Activated CD8-positive, alpha-beta memory T cell treated with anti-CD3 and anti-CD28 coated beads for 48 hours (primary cell): ENCODE measurements at places on chromosomes 7 and 10.

DNA sequence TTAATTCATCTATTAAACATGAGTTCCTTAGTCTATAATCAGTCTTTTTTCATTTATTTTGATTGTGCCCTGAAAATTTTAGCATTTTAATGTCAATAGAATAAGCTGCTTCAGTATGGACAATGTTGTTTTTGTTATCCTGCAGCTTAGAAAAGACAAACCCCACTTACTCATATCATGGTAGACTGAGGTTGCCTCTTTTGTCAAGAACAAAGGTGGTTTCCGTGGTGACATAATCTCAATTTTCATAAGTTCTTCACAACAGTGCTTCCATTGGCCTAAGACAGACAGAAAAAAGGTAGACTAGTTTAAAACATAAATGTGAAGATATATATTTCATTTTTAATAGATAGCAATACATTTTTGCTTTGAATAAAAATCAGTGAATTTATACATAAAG lies 69.1 kb downstream of the RTKN2 start:
- DNase-seq, result no peak

DNA sequence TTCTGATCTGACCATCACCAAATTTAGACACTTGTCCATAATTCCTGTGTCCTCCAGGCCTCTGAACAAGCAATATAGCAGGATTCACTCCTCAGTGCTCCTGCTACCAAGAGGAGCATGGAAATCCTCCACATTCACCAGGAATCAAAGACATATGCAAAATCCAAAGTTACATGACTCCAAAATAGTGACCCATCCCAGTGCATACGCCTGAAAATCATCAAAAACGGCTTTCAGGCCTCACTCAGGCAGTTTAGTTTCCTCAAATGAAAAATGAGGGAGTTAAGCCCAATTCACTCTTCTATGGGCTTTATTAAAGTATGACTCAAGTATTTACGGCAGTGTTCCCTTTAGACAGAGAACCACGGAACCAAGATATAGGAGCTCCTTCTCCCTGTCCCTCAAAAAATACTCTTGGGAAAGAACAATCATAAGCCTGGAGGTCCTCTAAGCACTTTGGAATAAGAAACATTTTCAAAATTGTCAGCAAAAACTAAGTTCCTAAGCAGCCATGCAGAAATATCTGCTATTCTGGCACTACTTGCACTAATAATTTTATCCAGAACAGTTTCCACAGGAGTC lies 240.7 kb downstream of the PARD3 start:
- DNase-seq, result no peak

- no peak for DNase-seq
Measured at GRCh38 chr7:127396184-127396583, 3.7 kb upstream of the ZNF800 start.

DNA sequence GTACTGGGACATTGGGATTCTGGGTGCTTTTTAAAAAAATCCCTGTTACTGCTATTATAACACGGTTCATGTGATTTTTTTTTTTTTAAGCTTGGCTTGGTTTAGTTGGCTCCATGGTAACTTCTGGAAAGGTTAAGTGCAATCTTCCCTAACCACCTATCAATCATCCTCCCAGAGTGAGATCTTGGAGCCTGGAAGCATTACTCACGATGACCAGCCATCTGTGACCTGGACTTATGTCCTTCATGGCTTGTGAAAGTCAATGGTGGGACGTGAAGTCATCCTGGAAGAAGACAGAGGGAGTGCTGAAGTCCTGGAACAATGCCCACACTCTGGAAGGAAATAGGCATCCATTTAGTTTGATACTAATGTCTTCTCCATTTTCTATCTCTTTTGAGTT lies 135.5 kb upstream of the FRMD4A start:
- no peak for DNase-seq

DNA sequence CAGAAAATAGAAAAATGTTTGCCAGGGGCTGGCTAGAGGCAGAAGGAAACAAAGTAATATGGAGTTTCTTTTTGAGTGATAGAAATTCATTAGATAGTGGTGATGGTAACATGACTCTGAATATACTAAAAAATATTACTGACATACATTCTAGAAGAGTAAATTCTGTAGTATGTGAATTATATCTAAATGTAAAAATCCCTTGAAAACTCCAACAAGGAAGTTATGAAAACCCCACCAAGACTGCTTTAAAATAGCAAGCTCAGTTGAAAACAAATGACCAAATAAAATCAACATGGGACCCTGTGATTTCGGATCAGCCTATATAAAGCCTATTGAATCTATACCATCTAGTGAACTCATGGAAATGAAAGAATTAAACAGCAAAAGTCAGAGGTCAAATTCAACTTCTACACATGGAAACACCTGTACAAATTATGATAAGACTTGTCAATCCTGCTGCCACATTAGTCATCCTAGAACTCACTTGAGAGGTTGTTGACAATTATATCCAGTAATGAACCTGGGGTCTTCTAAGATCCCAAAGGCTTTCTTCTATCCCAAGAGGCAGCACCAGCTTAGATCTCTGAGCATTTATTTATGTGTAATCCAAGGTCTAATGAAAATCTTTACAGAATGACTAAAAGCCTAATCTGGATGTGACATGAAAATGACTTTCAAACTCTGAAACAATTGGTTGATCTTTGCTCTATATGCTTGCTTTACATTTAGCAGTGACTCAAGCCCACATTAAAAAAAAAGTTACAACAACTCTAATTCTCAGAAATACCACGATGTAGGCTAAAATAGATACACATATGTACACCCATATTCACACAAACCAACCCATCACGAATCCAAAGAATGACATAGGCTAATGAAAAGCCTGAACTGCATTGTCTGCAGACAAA lies 59.3 kb downstream of the OSBPL3 start:
- no peak for DNase-seq

DNA sequence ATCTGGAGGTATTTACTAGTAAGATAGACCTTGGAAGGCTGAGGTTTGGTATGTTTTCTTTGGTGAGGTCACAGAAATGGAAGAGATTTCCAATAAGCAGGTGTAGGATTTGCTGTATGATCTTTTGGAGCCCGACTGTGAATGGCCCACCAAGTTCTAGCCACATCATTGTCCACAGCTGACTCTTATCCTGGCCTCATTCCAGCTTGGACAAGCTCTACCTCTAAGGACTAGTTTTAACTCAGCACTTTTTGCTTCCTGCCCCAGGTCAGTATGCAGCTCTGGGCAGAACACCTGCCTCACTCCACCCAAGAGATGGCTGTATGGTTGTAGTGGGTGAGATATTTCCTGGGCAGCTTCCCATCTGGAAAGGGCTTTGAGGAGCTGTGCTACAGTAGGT lies 6.1 kb upstream of the CPA4 start:
- no peak for DNase-seq

DNA sequence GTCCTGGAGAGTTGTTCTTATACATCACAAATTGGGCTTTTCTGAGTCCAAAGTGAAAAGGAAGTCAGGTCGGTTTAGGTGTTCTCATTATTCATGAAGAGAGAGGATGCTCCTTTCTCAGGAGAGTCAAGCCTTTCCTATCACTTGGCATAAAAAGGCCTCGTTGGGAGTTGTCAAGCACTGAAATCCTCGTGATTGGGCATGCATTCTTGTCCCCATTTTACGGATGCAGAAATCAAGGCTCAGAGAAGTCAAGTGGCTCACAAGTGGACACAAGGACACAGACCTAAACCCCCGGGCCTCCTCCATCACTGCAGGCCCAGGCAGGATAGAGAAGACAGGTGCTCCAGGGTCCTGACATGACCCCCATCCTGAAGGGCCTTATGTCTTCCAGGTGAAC lies 8.5 kb downstream of the RBP3 start:
- DNase-seq, result no peak

DNA sequence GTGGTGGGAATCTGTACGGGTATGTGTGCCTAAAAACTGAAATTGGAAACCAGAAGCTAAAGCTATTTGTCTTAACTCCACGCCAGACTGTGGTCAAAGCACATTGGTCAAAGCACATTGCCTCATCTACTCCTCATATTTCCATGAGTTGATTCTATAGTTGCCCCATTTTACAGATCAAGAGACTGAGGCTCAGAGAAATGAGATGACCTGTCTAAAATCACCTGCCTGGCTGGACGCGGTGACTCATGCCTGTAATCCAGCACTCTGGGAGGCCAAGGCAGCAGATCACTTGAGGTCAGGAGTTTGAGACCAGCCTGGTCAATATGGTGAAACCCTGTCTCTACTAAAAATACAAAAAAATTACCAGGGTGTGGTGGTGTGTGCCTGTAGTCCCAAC lies 21.7 kb upstream of the MNX1 start:
- DNase-seq, result no peak

DNA sequence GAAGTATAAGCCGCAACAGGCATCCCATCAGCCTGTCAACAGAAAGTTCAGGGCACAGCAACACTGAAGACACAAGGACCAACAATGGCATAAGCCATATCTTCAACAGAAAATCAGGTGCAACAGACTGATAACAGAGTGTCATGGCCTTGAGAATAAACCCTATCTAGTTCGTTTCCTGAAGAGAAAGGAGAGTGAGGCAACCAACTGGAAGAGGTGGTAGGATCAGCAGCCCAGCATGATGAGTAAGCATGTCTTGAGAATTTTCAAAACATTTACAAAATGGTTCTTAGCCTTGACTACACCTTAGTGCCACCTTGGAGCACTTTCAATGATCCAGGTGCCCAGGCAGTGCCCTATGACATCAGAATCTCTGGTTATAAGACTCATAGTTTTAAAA lies 290.2 kb upstream of the SEMA3C start:
- DNase-seq, result no peak

DNA sequence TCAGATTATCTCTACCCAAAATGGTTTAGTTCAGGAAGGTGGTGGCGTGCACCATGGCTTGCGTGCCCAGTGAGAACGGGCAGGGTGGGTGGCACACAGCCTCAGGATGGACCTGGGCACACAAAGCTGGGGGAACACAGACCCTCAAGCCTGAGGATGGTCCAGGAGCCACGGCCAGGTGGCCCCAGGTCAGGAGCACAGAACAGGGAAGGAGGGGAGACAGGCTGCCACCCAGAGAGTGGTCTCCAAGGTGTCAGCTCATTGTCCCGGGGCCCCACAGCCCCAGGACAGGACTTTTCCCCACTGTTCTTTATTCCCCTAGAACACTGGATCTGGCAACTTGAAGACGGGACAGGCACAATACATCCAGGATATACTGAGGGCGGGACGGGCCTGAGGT lies 75.6 kb upstream of the MGMT start:
- no peak for DNase-seq

DNA sequence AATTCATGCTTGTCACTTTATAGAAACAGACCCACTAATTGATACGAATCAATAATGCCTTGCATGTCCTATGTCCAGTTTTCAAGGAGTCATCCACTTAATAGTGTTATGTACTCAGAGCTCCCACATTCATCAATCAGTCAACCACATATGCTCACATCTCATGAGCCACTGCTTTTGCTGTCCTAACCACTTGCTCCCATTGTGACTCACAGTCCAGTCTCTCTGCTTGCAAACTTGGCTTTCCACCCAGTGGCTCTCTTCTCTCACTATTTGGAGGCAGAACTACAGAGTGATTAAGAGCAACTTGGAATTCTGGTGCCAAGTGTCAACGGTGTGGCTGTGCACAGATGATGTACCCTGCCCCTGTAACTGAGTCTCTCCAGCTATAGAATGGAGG lies 166.0 kb downstream of the SNX13 start:
- DNase-seq, result no peak

GRCh38 chr10:86376852-86377796 lies 10.5 kb upstream of the GRID1 start:
- peak; percentile 94 for DNase-seq

- no peak for DNase-seq
Measured at GRCh38 chr7:152423991-152424347, 11.8 kb downstream of the KMT2C start.

DNA sequence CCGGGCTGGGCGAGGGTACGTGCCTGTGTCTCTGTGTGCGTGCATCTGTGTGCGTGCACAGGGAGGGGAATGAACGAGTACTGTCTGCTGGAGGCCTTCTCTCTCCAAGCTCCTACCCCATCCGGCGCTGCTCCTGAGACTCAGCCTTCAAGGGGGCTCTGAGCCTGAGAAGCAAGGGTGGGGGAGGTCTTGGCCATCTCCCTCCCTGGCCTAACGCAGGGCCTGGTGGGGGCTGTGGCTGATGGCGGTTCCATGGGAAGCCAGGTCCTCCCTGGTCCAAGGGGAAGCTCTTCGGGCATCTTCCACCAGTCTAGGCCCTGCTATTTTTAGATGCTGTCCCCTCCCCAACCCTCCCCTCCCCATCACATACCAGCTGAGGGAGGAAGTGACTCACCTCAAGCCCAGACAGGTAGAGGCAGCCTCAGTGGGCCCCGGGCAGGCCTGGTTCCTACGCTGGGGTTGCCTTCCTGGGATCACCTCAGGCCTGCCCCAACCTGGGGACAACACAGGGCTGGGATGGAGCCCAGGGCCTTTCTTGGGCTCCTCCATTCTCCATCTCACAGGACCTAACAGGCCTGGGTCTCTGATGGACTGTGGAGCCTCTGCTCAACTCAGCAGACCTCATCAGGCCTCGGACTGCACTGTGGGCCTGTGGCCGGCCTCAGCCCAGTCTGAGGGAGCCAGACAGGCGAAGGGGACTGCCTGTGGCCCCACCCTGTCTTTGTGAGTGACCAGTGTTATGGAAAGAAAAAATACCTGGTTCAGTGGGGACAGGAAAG lies 32.2 kb downstream of the DNAJB12 start:
- DNase-seq, result no peak

DNA sequence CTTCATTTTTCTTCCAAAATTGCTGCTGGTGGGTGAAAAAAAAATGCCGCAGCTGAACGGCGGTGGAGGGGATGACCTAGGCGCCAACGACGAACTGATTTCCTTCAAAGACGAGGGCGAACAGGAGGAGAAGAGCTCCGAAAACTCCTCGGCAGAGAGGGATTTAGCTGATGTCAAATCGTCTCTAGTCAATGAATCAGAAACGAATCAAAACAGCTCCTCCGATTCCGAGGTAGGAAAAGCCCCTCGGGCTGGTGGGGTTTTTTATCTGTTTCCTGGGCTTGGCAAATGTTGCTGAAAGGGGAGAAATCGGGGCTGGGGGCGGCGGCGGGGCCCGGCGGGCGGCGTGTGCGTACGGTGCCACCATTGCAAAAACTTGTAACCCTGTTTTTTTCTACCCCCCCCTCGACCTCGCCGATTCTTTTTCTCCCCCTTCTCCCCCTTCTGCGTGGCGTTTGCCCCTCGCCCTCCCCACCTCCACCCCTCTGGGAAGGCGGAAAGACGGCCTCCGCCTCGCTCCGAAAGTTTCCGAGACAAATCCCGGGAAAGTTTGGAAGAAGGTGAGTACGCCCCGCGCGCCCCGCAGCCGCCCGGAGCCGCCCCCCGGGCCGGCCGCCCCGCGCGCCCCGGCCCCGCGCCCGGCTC lies 789 bp downstream of the TCF7L2 start:
- no peak for DNase-seq

DNA sequence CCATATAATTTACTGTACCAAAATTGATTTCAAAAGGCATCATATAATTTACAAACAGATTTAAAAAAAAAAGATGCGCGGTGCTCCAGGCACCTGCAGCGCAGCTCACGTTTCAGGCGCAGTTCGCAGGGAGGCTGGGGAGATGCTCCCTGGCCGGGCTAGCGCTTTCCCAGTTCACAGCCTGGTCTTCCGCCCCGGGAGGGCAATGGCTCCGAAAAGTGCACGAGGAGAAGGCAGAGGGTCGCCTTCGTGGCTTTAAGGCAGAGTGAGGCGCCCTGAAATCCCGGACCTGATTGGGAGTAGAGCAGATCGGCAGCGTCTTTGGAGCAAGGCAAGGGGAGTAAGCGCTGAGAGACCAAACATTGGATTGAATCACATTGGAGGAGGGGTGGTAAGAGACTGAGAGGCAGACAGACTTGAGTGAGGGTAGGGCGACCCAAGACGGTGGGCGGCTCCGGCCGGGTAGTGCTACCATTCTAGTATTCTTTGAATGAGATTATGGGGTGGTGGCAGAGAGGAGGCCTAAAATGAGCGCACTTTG lies 1.5 kb downstream of the NEUROG3 start:
- no peak for DNase-seq
